ENCODE measurements at places on chromosomes 11 and 22.

DNA sequence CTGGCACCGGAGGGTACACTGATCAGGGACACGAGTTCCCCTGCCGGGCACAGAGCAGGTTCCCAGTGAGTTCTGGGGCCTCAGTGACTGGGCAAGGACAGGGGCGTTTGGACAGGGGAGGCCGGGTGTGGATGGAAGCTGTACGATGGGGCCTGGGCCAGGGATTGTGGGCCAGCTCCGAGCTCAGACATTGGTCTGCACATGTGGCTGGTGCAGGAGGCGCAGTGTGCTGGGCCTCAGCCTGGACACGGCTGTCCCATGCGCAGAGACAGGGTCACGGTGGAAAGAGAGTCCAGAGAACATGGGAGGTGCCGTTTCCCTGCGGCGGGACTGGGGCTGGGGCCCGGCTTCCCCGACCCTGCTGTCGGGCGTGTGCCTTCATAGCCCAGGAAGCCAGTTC lies 60.7 kb downstream of the CDKN1C start:
- no peak for DNase-seq
- H3K4me1 ChIP-seq, result peaks cover 30% of the 10 kb centered on the region
- H3K27me3 ChIP-seq, result no peaks in the 10 kb centered on the region

- peak overlapping the region; percentile 51 for H3K27ac ChIP-seq
- H3K4me3 ChIP-seq, result peak overlapping the region; percentile 59
- peak; percentile 70 for DNase-seq
- H3K4me1 ChIP-seq, result peaks cover 6% of the 10 kb centered on the region
Observed at GRCh38 chr11:68855205-68855981, 13.7 kb upstream of the CPT1A start.

DNA sequence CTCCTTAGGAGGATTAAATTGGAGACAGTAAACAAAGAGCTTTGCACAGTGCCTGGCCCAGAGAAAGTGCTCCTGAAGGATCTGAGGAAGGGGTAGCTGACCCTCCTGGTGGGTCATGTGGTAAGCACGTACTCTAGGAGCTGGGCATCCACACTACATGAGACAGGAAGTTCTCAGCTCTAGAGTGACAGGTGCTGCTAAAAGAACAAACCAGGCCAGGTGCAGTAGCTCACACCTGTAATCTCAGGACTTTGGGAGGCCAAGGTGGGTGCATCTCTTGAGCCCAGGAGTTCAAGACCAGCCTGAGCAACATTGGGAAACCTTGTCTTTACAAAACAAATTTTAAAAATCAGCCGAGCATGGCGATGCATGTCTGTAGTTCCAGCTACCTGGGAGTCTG lies 13.1 kb downstream of the SLC43A1 start:
- H3K27me3 ChIP-seq, result no peaks in the 10 kb centered on the region
- no peaks in the 10 kb centered on the region for H3K36me3 ChIP-seq
- no peak overlapping the region for H3K4me3 ChIP-seq
- no peak overlapping the region for H3K27ac ChIP-seq
- no peak for DNase-seq

DNA sequence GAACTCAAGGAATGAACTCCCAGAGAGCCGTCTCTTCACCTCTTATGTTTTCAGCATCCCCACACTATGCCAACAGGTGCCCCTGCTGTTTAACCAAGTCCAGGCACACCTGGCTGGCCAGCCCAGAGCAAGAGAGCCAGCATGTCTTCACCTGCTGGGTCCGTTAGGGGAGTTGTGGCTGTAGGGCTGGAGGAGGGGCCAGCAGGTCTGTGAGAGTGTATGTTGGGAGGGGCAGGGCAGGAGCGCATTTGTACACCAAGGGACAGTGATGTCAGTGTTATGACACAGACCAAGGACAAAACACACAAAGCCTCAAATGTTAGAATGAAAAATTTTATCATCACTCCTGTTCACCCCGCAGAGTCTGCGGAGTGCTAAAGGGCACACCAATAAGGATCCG lies 5.8 kb downstream of the PATZ1 start:
- peaks cover 63% of the 10 kb centered on the region for H3K36me3 ChIP-seq
- no peak overlapping the region for H3K4me3 ChIP-seq
- DNase-seq, result no peak
- peaks cover 46% of the 10 kb centered on the region for H3K4me1 ChIP-seq
- H3K27me3 ChIP-seq, result no peaks in the 10 kb centered on the region
- no peak overlapping the region for H3K27ac ChIP-seq

GRCh38 chr11:1828542-1828941 lies 6.2 kb upstream of the SYT8 start:
- no peaks in the 10 kb centered on the region for H3K27me3 ChIP-seq
- DNase-seq, result no peak
- peaks cover 34% of the 10 kb centered on the region for H3K4me1 ChIP-seq
- no peaks in the 10 kb centered on the region for H3K36me3 ChIP-seq

DNA sequence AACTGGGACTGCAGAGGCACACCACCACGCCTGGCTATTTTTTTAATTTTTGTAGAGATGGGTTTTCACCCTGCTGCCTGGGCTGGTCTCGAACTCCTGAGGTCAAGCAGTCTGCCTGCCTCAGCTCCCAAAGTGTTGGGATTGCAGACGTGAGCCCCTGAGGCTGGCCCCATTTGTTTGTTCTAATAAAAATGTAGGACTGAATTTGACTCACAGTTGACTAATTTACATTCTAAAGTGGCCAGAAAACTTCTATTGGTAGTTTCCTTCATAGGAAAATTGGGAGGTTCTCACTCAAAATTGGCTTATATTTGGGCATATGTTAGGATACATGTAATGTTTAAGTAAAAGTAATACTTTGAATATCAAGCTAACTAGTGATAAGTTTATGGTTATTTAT lies 35.0 kb downstream of the PPFIA1 start:
- no peaks in the 10 kb centered on the region for H3K27me3 ChIP-seq
- no peak overlapping the region for H3K4me3 ChIP-seq
- H3K27ac ChIP-seq, result no peak overlapping the region
- peaks cover 10% of the 10 kb centered on the region for H3K4me1 ChIP-seq

DNA sequence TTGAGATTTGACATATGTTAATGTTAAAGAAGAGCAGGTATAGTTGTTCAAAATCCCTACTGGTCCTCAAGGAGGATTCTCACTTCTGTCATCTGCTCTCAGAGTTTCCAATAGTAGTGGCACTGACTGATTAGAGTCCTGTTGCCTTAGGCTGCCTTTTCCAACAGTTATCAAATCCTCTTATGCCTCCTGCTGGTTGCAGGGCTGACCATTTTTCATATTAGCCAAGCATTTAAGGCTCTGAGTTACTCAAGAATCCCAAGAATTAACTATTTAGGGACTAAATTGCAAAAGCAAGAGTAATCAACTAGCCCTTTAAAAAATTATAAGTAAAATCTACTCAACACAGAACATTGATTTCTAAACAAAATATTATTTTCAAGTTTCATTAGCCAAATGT lies 212.0 kb upstream of the CHORDC1 start:
- no peaks in the 10 kb centered on the region for H3K4me1 ChIP-seq
- DNase-seq, result no peak
- H3K27ac ChIP-seq, result no peak overlapping the region
- H3K27me3 ChIP-seq, result no peaks in the 10 kb centered on the region
- H3K4me3 ChIP-seq, result no peak overlapping the region

GRCh38 chr11:111733016-111733415 lies 33.2 kb downstream of the PPP2R1B start:
- no peaks in the 10 kb centered on the region for H3K36me3 ChIP-seq
- peak; percentile 61 for DNase-seq
- no peak overlapping the region for H3K4me3 ChIP-seq
- peak overlapping the region; percentile 97 for H3K27ac ChIP-seq

DNA sequence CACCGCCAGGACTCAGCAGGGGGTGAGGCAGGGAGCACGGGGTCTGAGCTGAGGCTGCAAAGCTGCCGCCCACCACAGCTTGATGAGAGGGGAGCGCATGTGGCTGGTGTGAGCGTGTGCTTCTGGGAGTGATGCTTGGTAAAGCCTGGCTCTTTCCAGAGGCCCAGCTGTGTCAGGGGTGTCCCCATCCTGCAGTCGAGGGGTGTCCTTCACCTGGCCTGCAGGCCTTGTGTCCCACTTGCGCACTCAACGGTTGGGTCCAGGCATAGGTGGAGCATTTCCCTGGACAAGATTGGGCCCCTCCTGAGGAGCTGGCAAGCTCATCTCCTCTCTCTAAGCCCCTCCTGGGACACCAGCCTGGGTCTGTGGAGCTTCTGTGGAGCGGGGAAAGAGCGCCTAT lies 273.9 kb downstream of the TBC1D22A start:
- H3K4me3 ChIP-seq, result no peak overlapping the region
- peaks cover 8% of the 10 kb centered on the region for H3K36me3 ChIP-seq
- H3K4me1 ChIP-seq, result peaks cover 11% of the 10 kb centered on the region
- DNase-seq, result peak; percentile 45

GRCh38 chr11:44671234-44671633 lies 55.5 kb upstream of the TSPAN18 start:
- H3K36me3 ChIP-seq, result no peaks in the 10 kb centered on the region
- H3K4me1 ChIP-seq, result no peaks in the 10 kb centered on the region
- H3K27ac ChIP-seq, result no peak overlapping the region

GRCh38 chr11:4808476-4808875 lies 4.3 kb upstream of the OR52R1 start:
- H3K27me3 ChIP-seq, result no peaks in the 10 kb centered on the region
- H3K36me3 ChIP-seq, result no peaks in the 10 kb centered on the region
- DNase-seq, result no peak
- H3K4me1 ChIP-seq, result no peaks in the 10 kb centered on the region
- no peak overlapping the region for H3K27ac ChIP-seq
- H3K4me3 ChIP-seq, result no peak overlapping the region

GRCh38 chr11:2698386-2699184 lies 1.2 kb downstream of the KCNQ1OT1 start:
- H3K4me3 ChIP-seq, result peak overlapping the region; percentile 64
- peak overlapping the region; percentile 80 for H3K27ac ChIP-seq
- H3K36me3 ChIP-seq, result no peaks in the 10 kb centered on the region
- H3K4me1 ChIP-seq, result peaks cover 3% of the 10 kb centered on the region

DNA sequence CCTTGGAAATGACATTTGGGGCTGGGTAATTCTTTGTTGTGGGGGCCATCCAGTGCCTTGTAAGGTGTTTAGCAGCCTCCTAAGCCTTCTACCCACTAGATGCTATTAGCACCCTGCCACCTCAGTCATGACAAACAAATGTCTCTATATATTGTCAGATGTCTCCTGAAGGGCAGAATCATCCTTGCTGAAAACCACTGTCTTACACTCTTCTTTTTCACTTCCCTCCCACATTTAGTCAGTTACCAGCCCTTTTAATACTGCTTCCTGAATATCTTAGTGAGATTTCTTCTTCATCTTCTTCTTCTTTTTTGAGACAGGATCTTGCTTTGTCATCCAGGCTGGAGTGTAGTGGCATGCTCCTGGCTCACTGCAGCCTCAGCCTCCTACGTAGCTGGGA lies 33.1 kb downstream of the TNRC6B start:
- H3K4me3 ChIP-seq, result no peak overlapping the region
- no peaks in the 10 kb centered on the region for H3K27me3 ChIP-seq
- no peaks in the 10 kb centered on the region for H3K36me3 ChIP-seq
- H3K27ac ChIP-seq, result peak overlapping the region; percentile 64

- H3K4me3 ChIP-seq, result no peak overlapping the region
- no peaks in the 10 kb centered on the region for H3K4me1 ChIP-seq
- no peak overlapping the region for H3K27ac ChIP-seq
- DNase-seq, result no peak
Observed at GRCh38 chr22:40553014-40553554, 83.4 kb downstream of the MRTFA start.

Data from upper lobe of right lung (tissue), 1 donor.